ENCODE measurements at places on chromosomes 2 and 18.

DNA sequence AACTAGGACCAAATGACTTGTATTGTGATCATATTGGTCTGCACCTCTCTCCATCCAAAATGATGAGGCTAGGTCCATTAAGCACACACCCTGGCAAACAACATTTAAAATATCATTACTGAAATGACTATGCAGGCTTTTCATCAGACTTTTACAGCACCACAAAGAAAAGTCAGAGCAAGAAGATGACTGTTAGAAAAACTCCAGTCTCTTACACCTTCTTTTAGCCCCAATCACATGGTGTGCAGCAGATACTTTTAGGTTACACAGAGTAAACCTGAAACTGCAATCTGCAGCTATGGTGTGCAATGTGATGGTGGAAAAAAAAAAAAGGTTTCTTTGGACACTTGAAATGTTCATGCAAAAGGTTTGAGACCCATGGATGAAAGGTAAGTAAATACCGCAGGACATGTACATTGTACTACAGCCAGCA, 5.4 kb upstream of the POLI start:
- DNase-seq: no peak

- no peak for DNase-seq
Observed at GRCh38 chr2:234874347-234875046, 77.3 kb upstream of the SH3BP4 start.

DNA sequence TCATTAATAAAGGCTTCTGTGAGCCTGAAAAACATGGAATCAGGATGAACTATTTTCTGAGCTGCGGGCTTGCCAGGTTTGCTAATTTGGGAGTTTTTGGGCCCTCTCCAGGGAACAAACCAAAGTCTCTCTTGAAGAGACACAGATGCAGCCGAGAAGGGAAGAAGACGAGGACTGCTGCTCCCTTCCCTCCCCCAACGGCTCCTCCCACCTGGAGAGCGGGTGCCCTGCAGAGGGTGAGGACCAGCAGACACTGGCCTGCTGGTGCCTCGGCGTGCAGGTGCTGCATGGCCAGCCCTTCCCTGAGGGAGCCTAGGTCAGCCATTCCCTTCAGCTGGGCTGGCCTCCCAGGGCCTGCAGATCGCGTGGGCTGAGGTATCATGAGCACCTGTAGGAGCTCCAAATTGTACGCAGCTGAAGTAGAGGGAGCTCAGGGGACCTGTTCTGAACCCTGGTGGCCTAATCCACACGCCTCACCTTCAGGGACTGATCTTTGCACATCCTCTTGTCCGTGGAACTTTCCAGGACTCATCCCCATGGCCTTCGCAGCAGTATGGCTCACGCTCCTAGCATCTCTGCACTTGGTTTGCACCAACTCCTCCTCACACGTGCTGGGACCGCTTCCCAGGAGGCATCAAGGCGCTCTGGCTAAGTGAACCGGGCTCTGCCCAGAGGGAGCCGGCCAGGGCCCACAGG, 19.5 kb downstream of the EMX1 start:
- DNase-seq: no peak

GRCh38 chr2:120531365-120531764, 185.4 kb downstream of the INHBB start:
- DNase-seq: no peak

- no peak for DNase-seq
Observed at GRCh38 chr2:232387451-232388171, 9.1 kb downstream of the ALPP start.

DNA sequence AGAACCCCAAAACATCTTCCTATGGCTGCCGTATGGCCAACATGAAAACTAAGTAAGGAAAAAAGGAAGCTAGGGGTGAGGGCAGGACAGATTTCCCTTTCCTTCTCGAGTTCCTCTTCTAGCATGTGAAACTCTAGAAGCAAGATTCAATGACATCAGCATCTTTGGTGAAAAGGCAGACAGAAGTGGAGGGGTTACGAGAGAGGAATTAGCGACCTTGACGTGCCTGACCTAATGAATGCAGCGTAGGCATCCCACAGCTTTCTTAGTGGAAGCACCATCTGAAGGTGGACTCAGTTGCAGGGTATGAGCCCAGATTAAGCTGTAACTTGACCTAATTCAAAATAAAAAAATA, 47.9 kb upstream of the PELI1 start:
- no peak for DNase-seq

DNA sequence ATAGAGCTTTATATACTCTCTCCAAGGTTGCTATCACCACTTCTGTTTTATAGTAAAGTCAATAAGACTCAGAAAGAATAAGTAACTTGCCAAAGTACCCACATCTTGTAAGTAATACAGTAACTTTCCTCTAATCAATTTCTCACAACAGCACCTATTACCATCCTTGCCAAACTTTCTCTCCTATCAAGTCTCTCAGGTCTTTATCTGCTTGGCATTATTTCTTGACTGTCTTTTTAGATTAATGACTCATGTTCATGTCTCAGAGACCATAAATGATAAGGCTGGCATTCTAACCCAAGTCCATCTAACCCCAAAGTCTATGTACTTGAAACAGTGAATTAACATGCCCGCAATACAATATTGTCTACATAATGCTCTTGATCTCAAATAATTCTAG, 618.0 kb upstream of the ZEB2 start:
- DNase-seq: no peak

GRCh38 chr2:216934151-216934550, 74.3 kb upstream of the TNP1 start:
- DNase-seq: no peak

DNA sequence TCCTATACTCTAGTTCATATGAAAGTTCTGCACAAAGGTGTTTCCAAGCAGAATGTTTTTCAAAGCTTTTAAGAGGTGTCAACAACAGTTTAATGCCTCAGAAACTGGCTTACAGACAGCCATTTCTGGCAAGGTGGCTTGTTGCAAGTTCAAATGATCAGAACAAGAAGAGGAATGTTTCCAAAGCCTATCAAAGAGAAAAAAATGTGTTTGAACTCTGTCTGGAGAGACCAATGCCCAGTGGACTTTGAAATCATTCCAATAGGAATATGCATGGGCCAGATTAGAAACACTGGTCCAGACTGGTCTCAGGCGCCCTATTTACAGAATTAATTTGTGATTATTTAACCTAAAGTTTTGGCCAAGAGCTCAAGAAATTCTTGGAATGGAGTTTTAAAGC, 106.2 kb downstream of the CPS1 start:
- no peak for DNase-seq

- DNase-seq: no peak
Observed at GRCh38 chr2:166373105-166373504, 2.6 kb downstream of the SCN9A start.

- DNase-seq: no peak
Observed at GRCh38 chr2:145185696-145186095, 665.8 kb upstream of the ZEB2 start.

DNA sequence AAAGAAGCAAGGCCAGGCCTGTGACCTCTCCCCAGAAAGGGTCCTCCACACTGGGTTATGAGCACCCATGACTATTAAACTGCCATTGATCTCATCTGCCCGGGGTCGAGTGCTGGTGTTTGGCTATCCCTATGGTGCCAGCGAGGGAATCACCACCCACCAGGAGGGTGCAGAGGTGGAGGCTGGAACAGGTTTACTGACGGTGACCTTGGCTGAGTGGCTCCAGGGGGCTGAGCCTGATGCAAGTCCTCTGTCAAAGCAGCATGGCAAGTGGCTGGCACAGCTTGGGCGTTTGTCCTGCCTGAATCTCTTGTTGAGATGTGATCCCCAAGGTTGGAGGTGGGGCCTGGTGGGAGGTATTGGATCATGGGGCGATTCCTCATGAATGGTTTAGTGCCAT, 196.4 kb upstream of the HDAC4 start:
- no peak for DNase-seq

- DNase-seq: no peak
Observed at GRCh38 chr2:6237039-6237660, 545.0 kb downstream of the SOX11 start.

DNA sequence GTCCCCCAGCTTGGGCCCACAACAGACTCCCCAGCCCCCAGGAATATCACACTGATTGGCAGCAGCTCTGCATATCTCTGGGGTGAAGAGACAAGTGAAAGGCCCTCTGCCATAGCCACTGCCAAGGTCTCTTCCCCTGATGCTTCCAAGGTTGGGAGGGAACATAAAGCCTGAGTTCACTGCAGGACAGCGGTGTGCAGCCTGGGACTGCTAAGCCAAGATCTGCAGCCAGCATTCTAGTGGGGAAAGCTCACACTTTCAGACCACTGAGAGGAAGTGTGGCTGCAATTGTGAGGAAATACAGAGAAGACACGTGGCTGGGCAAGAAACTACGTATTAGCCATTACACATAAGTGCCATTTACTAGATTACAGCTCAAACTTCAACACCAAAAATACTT, 100.7 kb downstream of the MAIP1 start:
- no peak for DNase-seq

DNA sequence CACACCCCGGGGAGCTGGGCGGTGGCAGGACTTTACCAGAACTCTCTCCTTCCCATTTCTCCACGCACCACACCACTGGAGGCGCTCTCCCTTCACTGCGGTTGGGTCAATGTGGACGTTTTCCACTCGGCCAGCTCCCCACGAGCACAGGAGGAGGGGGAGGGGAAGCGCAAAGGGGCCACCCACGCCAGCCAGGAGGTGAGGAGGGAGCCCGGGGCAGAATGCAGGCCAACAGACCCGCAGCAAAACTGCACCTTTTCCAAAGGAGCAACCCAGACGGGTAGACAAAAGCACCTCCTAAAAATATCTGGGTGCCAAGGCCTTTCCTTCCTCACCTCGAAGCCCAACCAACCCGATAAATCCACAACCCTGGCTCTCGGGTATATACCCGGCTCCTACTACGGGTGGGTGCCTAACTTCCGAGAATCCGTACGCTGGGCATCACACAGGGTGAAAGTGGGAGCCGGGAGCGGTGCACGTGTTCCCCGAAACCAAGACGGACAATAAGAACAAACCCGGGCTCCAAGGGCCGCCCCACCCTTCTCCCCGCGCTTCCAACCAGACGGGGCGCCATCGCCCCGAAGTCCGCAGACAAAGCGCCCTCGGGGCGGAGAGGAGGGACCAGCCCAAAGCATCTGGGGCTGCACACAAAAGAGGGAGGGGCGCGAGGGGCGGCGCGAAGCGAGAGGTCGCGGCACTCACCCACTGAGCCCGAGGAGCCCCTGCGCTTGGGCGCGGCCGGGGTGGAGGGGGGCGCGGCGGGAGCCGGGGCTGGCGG, 1.0 kb downstream of the RTN4 start:
- peak; percentile 71 for DNase-seq

DNA sequence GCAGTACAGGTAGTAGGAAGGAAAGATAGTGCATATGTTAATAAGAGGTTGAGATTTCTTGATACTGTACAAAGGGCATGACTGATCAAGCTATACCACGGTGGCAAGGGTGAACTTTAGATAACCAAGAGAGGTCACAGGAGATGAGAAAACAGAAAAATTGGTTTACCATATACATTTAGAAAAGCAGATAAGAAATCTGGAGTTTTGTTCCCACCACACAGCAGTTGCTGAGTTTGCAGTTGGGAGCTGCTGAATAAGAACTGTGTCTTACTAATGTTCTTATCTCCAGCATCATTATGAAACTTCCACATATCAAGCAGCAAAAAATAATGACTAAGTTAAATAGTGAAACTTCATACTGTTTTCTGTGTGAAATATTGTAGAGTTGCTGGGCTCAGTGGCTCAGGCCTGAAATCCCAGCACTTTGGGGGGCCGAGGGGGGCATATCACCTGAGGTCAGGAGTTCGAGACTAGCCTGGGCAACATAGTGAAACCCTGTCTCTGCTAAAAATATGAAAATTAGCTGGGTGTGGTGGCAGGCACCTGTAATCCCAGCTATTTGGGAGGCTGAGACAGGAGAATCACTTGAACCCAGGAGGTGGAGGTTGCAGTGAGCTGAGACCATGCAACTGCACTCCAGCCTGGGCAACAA, 12.0 kb upstream of the IMPACT start:
- no peak for DNase-seq

DNA sequence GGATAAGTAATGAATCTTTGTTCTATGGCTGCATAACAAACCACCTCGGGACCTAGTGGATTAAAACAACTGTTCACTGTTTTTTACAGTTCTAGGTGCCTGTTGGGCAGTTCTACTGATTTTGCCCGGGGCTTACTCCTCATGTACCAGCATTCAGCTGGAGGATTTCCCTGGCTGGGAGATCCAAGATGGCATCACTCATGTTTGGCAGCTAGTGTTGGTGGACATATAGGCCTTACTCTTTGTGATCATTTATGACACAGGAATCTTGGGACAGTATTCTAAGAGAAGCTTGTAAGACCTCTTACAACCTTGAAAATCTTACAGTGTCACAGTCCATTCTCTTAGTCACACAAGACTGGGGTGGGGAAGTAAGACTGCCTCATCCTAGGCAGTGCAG, 4.6 kb downstream of the MARCHF7 start:
- no peak for DNase-seq

GRCh38 chr2:203908797-203909185, 27.8 kb upstream of the ICOS start:
- DNase-seq: no peak

DNA sequence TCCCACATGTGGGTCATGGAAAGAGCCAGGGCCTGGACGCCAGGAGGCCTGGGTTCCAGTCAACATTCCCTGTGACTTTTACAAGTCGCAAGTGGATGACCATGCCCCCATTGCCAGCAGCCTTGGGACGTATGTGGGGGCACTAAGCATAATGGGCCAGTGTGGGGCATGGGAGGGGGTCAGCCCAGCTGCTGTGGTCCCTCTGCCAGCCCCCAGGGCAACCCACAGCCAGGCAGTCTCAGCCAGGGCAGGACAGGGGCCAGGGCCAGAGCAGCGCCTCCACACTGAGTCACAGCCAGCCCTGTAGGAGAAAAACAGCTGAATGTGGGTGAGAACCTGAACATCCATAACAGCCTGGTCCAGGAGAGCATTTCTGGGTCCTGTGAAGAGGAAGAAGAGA, 173.2 kb downstream of the GFPT1 start:
- DNase-seq: no peak

GRCh38 chr18:60870261-60871153, 462.7 kb upstream of the CDH20 start:
- no peak for DNase-seq

- DNase-seq: no peak
Observed at GRCh38 chr2:197498937-197499593, 575 bp downstream of the HSPD1 start.

GRCh38 chr2:23940718-23941620, 706 bp downstream of the UBXN2A start:
- no peak for DNase-seq

DNA sequence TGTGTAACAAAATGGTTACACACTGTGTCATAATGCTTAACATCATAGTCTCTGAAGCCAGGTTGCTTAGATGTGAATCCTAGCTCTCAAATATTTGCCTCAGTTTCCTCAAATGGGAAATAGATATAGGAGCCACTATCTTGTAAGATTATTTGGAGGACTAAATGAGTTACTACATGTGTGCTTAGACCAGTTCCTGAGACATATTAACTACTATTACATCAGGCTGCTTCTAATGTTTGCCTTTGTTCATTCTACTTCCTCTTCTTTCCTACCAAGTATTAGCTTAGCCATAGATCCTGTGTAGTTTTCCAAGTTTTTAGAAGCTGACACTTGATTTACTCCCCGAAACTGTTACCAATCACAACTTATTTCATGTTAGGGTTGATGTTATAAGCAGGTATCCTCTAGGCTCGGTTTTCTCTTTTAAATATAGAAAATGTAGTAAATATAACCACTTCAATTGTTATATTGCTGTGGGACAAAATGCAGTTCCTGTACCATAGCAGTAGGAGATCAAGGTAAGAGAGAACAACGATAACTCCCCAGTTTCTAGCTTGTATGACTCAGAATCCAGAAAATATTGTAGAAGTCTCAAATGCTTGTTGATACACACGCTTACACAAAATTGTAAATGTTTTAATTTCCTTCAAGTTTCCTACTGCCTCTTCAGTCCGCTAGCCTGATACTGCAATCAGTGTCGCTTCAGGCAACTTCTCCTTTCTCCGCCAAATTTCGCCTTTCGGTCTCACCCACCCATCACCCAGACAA, 751 bp upstream of the DNAJC10 start:
- DNase-seq: peak; percentile 5

Measured in GM04504 (cell line).